ENCODE measurements at places on chromosomes 1 and 21.

DNA sequence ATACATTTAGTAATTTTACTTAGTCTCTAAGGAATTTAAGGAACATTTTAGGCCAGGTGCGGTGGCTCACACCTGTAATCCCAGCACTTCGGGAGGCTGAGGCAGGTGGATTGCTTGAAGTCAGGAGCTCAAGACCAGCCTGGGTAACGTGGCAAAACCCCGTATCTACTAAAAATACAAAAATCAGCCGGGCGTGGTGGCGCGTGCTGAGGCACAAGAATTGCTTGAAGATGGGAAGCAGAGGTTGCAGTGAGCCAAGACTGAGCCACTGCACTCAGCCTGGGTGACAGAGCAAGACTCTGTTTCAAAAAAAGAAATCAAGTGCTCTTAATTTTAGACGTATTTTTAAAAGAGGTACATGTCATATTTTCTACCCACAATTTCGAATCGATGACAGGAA, 3.3 kb downstream of the NDC1 start:
- no peak for DNase-seq

DNA sequence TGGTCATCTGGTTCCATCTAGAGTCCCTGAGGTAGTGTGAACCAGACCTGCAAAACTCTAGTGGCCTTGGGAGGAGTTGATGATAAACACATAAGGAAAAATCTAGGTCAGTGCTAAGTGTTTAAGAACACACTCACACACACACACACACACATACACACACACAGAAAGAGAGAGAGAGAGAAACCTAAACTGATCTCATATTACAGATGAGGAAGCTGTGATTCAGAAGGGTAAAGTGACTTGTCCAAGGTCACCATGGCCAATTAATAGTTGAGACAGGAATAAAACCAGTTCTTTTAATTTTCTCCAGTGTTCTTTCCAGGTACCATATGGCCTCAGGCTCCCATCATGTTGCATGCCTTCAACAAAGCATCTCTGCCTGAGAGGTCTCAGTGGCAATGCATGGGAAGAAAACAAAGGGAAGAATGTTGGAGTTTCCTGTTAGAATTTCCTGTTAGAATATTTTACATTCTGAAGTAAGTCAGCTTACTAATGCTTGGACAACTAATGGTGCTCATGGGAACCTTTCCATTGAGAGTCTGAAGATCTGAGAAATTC, 77.3 kb upstream of the TSPAN2 start:
- DNase-seq = no peak

DNA sequence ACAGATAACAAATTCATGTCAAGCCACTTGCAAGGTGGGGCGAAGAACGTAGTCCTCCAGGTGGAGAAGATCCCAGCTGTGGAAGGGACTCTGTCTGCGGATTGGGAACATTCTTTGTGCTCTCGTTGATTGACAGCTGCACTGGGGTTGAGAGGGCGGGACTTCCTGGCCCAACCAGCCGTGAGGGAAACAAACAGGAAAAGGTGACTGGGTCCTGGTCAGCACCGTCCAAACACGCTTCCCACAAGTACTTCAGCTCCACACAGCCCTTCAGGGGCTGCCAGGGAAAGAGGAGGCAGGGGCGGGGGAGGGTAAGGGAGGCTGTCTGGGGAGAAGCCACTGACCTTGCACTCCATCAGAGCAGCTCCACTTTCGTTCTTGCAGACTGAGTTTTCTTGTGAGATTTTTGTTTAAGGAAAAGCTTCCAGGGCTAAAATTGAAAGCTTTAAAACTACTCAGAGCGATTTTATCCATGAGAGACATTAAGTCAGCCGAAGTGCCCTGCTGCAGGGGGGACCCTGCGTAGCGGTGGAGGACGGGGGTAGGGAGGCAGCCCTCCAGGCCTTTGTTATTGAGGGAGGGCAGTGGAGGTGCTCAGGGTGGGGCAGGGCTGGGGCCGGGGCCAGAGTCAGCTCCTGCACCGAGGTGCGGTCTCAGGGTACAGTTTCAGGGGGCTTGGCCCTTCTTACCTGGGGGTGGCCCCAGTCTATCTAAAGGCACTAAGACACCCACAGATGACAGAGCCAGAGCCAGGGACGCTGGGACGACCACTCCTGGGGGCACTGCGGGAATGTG, 21.6 kb upstream of the STUM start:
- DNase-seq = no peak

DNA sequence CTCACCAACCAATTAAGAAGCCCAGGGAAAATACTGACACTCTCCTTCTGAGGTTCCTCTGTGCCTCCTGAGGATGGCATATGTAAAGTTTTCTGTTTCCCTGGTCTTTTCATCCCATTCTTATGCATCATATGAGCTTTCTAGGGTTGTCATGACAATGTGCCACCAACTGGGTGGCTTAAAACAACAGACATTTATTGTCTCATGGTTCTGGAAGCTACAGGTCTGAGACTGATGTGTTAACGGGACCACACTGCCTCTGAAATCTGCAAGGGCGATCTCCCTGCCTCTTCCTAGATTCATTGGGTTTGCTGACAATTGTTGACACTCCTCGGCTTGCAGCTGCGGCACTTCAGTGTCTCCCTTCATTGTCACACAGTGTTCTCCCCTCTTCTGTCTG, 308.4 kb downstream of the RGS7 start:
- DNase-seq = no peak

DNA sequence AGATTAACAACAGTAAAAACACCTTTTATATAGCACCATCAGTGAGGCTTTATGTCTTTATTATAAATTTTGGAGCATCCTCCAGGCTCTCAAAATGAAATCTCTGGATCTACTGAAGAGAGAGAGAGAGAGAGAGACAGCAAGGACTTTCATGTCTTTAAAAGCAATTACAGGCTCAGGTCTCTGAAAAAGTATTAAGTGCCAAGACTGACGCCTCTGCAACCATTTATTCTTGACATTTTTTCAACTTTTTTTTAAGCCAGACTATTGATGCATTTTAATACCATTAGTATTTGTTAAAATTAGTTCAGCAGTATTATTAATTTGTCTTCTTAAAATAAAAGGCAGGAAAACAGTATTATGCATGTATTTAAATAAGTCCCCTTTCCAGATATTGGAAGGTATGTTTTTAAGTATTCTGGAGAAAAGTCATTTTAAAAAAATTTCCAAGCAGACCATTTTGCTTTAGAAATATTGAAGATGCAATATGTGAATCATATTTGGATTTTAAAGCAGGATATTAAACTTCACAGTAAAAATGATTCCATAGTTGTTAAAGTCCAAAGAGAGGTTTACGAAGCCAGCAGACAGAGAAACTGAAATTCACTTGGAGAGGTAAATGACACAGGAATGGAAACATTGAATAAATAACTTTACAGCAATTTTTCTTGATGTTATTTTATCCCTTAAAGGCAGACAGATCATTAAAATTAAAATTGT, 35.4 kb upstream of the APOBEC4 start:
- DNase-seq = no peak

DNA sequence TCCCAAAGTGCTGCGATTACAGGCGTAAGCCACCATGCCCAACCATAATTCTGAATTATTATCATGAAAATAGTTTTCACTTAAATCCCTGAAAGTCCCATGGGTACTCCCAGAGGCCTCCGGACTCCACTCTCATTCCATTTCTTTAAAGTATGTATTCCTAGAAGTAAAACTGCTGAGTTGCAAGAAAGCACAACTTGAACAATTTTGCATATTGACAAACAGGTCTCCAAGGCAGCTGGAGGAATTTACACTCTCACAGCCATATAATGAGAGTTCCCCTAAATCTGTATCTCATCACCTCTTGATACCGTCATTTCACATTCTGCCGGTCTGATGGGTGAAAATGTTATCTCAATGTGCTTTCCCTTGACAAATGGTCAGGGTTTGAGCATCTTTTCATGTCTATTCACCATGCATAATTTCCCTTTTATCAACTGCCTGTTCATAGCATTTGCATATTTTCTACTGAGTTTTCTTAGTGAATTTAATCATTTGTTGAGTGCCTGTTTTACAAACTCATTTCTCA, 129.4 kb downstream of the SMYD3 start:
- no peak for DNase-seq

- no peak for DNase-seq
Observed at GRCh38 chr1:209899948-209900347, 38.1 kb upstream of the SYT14 start.

GRCh38 chr1:214660900-214661299, 57.9 kb downstream of the CENPF start:
- DNase-seq = peak; percentile 13
